ENCODE measurements at places on chromosomes 1 and 21. TPM values are rescaled to one million over a fixed set of nuclear protein-coding genes. Genes with fewer than 3 reads are reported as not detected.

DNA sequence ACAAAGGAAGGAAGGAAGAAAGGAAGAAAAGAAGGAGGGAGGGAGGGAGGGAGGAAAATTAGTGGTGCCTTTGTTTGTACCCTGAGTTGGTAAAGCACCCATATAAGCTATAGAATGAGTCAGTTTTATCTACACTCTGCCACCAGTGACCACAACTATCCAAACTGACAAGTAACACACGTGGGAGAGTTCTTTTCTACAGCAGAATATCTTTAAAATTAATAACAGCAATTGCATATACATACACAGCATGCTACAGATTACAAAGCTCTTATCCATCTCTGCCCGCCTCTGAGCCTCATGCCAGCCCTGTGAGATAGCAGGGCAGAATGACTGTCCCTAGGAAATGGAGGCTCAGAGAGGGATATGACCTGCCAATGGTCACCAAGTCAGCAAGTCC, 20.3 kb downstream of the CDCP2 start:
- no peak for DNase-seq

Gene NPL
- 2.0 TPM for total RNA-seq

- DNase-seq = no peak
Observed at GRCh38 chr21:29893687-29894086, 46.1 kb downstream of the GRIK1 start.

- DNase-seq = no peak
Observed at GRCh38 chr1:151156515-151156819, at the start of gene TNFAIP8L2. Gene TNFAIP8L2, plus strand, starts transcription at chr1:151156649. Its CDS starts 2,049 bp downstream, at chr1:151158698.

- no peak for DNase-seq
Observed at GRCh38 chr1:16612332-16613172, 812 bp downstream of the NBPF1 start.

- DNase-seq = no peak
Observed at GRCh38 chr1:240074908-240075307, 16.8 kb upstream of the FMN2 start.

Gene GJB5
- total RNA-seq = not detected

- no peak for DNase-seq
Observed at GRCh38 chr1:150829751-150830150, 21.7 kb upstream of the CTSK start.

Gene CCDC30
- 1.8 TPM for total RNA-seq

DNA sequence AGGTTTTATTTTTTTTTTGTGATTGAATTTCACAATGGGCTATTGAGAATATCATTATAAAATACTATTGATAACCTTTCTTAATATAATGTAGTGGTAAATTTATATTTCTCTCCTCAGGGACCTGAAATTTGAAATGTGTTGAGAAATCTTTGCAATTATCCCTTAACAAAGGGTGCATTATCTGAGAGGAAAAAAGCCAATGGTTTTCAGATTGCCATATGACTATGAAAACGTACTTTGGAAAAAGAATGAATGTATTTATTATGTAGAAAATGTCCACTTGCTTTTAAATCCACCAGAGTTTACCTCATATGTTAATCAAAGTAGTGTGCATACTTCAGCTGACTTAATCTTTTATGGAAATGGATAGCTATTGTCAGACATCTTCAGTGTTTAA, 441.1 kb downstream of the AMY1C start:
- no peak for DNase-seq

Gene KRTAP11-1
- total RNA-seq = not detected

DNA sequence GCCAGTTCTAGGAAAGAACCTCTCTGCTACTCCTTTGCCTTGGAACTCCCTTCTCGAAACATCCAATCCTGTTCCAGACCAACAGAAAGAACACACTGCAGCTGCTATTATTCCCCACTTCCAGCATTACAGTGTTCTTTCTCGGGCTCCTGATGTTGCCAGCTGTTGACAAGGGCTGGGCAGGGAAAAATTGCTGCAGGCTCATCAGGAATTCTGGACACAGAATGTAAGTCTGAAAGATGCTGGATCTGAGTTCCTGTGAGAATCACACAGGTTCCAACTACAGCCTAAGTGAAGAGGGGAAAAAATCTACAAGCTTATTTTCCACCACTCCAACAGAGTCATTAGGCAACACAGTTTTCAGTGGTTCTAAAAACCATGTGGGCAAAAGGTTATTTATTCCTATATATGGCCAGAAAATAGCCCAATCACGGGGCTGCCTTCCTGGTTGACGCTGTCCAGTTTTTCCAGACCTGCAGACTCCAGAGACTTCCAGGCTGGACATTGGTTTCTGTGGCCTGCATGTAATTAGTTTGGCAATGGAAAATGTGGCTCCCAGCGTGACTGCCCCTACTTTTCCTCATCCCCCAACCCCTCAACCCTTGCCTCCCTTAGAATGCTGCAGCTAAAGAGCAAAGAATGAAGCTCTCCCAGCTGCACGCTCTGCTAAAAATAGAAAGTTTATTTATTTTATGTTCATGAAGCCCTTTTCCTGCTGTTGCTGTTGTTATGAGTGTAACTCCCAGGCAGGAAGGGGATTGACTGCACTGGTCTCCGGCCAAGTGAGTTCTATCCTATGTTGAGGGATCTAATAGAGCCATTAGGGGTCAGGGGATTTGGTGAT, 8.3 kb upstream of the KIAA0040 start:
- DNase-seq = no peak

Gene INSRR
- not detected for total RNA-seq

DNA sequence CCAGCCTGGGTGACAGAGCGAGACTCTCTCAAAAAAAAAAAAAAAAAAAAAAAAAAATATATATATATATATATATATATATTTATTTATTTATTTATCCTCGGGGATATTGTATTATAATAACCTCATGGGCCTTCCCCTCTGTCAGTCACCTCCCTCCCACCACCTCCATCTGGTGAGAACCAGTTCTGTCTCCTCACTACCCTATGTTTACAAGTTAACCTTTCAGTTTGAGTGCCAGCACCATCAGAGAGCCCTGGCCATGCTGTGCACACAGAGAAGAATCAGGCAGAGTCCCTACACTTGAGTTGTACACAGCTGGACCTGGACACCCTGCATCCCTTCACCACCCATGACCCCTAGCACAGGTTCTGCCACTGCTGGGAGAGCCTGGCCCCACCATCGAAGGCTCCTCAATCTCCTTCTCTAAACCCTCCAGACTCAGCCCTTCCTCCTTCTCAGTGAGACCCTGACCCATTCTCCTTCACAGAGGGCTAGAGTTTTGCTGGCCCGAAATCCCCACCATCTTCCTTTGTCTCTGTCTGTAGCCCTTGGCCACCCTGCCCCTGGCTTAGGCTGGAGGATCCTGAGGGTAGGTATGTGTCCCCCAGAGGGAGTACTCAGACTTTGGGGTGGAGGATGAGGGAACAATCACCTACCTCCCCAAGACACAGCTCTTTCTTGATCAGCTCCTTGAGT, 1.2 kb downstream of the S100A5 start:
- DNase-seq = no peak

Gene C8B
- total RNA-seq = not detected

GRCh38 chr1:63983391-63984256, 209.8 kb downstream of the ROR1 start:
- DNase-seq = no peak

DNA sequence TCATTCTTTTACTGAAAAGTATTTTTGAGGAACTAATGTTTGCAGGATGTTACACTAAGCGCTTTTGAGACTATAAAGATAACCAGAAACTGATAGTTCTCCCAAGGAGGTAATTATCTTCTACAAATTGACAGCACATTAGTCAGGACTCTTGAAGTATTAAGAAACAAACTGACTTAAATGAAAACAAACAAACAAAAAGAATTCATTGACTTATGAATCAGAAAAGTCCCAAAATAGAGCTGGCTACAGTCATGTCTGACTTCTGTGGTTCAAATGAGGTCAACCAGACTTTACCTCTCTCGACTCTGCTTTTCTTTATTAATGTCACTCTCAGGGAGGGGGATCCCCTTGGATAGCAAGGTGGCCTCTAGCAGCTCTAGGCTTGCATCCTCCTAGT, 296.8 kb downstream of the TPR start:
- no peak for DNase-seq

GRCh38 chr1:199173356-199173755, 534.5 kb downstream of the PTPRC start:
- DNase-seq = no peak

DNA sequence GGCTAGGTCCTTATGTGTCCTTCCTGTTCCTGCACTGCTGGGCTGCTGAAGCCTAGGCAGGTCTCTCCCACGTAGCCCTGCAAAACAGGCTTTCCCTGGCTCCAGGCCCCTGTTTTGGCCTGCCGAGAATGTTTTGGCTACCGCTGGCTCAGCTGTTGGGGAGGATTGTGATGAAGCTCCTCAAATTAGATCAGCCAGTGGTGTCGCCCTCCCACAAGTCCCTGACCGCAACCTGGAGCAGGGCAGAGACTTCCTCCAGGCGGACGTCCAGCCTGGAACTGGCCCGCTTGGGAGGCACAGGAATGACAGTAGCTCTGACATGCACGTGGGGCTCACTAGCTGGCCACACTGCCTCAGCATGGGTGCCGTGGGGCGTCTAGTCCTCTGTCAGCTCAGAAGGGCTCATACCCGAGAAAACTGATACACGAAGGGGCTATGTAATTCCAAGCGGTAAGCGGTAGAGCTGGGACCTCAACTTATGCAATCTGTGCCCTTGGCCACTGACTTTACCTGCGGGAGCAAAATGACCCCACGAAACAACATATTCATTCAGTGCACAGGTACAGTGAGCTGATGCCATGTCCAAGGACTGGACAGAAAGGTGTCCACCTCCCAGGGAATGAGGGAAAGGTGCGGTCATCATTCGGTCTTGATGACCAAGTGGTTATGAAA, 26.6 kb downstream of the DHRS3 start:
- DNase-seq = no peak

- no peak for DNase-seq
Observed at GRCh38 chr1:28286111-28286510, 26.8 kb downstream of the SESN2 start.

DNA sequence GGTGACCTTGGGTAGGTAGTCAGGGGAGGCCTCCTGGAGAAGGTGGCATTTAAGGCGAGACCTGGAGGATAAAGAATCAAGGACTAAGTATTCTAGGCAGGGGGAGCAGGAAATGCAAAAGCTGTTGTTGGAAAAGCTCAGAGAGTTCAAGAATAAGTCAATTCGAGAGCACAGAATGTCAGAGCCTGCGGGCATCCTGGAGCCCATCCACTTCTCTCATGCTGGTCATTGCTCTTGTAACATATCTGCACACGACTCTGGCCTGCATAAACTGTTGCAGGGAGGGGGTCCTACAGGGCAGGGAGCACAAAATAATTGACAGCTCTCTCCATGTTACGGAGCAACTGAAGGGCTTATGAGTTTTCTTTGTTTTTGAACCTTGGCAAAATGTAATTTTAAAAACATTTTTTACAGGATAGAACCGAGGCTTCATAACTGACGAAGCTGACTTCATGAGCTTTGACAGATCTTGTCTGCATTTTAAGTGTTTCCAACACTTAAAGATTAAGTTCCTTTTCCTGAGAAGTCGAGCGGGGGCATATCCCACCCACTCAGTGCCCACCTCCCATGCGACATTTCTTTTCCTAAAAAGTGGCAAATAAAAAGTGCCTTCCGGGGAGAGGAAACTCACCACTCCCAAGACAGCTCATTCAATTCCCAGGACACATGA, 4.2 kb downstream of the PLA2G5 start:
- no peak for DNase-seq

GRCh38 chr1:119374208-119374874, 5.8 kb downstream of the HAO2 start:
- DNase-seq = no peak

GRCh38 chr1:77051425-77051824, 167.8 kb downstream of the PIGK start:
- DNase-seq = no peak

DNA sequence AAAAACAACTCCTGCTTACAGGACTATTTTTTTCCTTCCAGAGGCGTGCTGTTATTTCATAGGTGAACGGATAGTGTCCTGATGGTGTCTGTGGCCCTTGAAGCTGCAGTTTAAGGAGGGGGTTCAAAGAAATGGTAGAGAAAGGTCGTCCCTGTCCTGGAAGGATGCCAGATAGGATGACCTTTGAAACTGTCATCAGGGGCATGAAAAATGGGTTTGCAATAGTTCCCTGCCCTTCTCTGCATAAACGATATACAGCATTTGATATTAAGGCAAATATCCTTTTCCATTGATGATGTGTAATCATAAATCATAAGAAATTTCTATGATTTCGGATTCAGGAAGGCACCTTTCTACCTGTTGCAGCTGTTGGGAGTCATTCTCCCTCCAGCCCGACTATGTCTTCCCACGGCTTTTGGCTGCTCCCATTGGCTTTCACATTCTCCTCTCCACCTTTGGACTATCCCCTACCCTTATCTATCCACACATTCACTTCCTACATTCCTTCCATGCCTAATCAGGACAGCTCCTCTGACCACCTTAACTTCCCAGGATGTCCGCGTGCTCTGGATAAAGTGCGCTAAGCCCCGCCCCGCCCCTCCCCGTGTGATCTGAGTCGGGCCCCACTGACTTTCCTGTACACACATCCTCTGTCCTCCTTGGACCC, 209.8 kb downstream of the DISC1 start:
- no peak for DNase-seq

- no peak for DNase-seq
Observed at GRCh38 chr1:203316626-203317093, 11.3 kb downstream of the BTG2 start.
